ENCODE measurements at places on chromosomes 6 and 20.
A peak's percentile ranks its signal among the peaks of the same experiment; 100 is the strongest.

GRCh38 chr20:10465135-10465534 lies 30.0 kb downstream of the SLX4IP start:
- no peak for DNase-seq

GRCh38 chr20:44800391-44801046 lies 9.8 kb downstream of the RIMS4 start:
- DNase-seq, result no peak

GRCh38 chr20:31712564-31713311 lies 9.9 kb downstream of the BCL2L1 start:
- peak; percentile 78 for DNase-seq

DNA sequence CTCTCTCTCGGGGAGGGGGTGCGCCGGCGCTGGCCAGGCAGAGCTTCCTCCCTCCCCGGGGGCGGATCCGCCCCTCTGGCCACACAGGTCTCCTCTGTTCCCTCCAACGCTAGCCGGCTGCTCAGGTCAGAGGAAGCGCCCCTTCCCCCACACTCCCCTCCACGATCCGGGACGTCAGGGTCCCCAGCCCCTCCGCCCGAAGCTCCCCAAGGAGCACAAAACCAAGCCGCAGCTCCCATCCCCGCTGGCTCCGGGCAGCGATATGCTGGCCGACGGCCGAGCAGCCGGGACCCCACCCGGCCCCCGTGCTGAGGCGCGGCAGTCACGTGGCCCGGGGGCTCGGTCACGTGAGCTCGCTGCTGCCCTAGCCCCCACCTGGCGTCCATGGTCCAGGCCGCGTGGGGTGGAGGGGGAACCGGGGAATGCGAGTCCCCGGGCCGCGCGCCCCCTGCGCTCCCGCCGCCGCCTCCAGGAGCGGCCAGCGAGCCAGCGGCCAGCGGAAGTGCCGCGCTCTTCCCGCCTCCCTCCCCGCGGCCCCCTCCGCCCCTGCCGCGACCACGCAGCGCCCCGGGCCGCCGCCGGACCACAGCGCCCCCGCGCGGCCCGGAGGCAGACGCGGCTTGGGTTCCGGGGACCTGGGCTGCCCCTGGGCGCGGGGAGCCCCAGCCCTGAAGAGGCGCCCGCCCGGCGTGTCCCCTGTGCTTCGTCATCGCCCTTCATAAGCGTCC lies at the start of gene SLC35B2:
Gene SLC35B2 (minus strand): TSS at position 504 of the 728 bp plus-strand sequence. CDS start 118 bp downstream, at position 386.
- DNase-seq, result peak; percentile 58

- DNase-seq, result peak; percentile 46
Measured at GRCh38 chr20:51712501-51713212, 55.5 kb downstream of the ATP9A start.

DNA sequence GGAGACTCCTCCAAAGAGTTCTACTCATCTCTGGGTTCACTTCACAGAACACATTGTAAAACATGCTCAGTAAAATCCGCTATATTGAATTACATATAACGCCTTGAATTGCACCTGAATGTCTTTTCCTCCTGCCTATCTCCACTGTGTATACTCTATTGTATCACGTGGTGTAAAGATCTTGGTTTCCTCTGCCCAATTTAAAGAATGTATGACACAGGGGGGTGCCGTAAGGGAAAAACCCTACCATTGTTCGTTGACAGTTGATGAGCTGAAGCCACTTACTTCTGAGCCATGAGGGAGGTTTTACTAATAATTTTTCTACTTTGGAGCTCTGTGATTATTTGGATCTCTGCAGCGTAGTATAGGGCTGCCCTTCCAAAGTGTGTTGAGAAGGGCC lies 6.0 kb downstream of the ASF1A start:
- DNase-seq, result no peak

- DNase-seq, result peak; percentile 28
Measured at GRCh38 chr20:51119914-51120313, 97.0 kb upstream of the KCNG1 start.

- no peak for DNase-seq
Measured at GRCh38 chr6:1392813-1393640, 3.7 kb downstream of the FOXF2 start.

GRCh38 chr20:31515775-31516107 lies 1.5 kb downstream of the HM13 start:
- DNase-seq, result no peak

DNA sequence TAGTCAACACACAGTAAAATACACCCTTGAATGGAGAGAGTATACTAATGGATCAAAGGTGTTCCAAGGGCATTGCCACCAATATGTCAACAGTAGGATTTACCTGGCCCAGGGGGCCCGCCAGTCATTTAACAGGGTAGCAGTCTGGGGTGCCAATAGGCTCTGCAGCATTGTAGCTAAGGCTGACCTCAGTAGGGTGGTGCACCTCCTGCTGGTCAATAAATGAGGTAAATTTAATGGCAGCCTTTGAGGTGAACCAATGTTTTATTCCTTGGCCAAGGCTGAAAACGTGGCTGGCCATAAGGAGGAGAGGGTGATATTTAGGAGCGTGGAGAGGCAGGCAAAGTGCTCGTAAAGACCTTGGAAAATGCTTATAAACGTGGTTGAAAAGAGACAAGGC lies 147.2 kb downstream of the RPS12 start:
- peak; percentile 1 for DNase-seq

- DNase-seq, result no peak
Measured at GRCh38 chr20:21661488-21662055, 43.9 kb upstream of the PAX1 start.

DNA sequence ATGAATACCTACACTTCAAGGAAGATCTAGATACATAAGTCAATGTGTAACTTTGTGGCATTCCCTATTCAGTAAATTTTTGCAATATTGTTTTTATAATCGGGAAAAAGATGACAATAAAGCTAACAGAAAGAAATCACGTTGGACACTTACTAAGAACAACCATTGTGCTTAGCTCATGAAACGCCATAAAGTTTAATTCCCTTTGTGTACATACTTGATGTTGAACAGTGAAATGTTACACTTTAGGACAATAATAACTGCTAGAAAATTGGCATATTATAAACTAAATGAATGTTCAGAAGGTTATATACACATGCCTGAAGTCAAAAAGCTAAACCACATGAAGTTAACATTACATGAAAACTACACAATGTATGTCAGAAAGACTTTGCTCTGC lies 153.2 kb downstream of the TASP1 start:
- DNase-seq, result no peak

- DNase-seq, result peak; percentile 28
Measured at GRCh38 chr6:56742122-56742791, 99.6 kb upstream of the DST start.

DNA sequence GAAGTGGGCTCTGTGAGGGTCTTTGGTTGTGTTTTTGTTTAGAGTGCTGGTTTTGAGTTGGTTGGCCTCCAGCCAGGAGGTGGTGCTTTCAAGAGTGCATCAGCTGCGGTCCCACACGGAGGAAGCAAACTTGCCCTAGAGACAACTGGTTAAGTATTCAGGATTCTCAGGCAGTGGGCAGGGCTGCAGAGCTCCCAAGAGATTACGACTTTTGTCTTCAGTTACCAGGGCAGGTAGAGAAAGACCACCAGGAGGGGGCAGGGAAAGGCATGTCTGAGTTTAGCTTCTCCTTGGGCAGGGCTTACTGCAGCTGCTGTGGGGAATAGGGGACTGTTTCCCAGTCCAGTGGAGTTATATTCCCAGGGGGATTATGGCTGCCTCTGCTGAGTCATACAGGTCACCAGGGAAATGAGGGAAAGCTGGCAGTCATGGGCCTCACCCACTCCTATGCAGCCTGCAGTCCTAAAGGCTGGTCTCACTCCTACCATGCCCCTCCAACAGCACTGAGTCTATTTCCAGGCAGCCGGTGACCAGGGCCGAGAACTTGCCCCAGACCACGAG lies 64.3 kb downstream of the TTI1 start:
- peak; percentile 25 for DNase-seq

DNA sequence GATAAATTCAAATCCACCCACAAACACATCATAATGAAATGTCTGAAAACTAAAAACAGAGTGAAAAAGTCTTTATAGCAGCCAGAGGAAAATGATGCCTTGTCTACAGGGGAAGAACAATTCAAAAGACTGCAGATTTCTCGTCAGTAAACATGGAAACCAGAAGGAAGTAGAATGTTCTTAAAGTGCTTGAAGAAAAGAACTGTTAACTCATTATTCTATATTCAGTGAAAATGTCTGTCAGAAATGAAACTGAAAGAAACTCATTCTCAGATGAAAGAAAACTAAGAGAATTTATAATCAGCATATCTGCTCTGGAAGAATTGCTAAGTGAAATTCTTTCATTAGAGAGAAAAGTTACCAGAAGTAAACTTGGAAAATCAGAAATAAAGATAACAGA lies 416.1 kb downstream of the TBC1D32 start:
- no peak for DNase-seq

DNA sequence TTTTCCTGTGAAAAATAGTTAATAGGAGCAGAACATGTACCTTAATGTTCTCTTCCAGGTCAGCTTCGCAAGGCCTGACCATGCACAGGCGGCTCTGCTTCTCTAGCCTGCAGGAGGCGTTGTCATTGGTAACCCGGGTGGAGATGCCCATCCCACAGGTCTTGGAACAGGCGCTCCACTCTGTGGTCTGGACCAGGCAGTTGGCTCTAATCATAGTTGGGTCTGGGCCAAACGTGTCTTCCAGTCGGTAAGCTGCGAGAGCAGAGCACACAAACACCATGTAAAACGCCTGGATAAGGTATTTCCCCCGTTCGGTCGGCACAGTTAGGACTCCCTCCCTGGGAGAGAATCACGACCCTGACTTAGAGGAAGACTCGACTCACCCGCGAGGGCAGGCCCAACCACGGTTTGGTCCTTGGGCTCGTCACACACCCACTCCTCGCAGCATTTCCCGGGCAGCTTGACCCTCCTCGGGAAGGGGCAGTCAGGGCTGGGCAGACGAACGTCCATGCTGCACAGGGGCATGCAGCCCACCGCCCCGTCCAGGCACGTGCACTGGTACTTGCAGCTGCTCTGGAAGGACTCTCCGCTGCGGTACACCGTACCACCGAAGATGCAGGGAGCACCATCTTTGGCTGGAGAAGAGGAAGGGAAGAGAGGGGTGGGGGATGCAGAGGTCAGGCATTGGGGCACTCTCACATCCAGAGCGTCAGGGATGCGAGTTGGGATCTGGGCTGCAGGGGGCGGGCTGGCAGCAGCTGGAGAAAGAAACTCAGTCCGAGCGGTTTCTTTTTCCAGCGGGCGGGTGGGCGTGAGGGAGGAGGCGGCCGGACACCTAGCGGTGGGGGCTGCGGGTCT lies 1.0 kb downstream of the CCN2 start:
- DNase-seq, result peak; percentile 97

DNA sequence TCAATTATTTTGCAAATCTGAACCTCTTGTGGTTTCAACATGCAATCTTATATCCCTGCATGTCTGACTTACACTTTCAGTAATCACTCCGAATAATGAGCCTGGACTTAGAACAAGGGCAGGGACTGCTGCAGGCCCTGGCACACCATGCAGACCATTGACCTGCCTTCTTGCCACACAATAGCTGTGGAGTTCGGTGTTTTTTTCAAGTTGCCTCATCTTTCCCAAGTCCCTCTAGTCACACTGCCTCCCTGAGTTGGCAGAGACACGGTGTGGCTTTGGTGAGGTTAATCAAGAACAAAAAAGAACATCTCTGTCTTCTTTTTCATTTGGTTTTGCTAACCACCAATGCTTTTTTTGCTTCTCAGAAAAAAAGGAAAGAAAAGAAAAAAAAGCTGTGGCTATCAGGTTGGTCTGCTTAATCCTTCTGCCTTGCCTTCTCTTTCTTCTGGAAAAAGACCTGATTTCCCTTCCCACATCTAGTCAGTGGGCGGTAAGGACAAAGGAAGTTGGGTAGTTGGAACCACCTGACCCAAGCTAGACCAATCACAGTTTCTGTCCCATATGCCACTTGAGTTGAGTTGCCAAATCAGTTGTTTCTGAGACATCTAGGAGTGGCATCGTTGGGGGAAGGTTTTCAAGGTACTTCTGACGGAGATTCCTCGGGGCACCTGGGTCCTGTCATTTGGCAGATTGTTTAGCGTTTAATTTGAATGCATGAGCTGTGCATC lies 55.9 kb upstream of the TASP1 start:
- DNase-seq, result peak; percentile 44

GRCh38 chr6:110214338-110214737 lies 34.1 kb downstream of the CDC40 start:
- DNase-seq, result no peak

DNA sequence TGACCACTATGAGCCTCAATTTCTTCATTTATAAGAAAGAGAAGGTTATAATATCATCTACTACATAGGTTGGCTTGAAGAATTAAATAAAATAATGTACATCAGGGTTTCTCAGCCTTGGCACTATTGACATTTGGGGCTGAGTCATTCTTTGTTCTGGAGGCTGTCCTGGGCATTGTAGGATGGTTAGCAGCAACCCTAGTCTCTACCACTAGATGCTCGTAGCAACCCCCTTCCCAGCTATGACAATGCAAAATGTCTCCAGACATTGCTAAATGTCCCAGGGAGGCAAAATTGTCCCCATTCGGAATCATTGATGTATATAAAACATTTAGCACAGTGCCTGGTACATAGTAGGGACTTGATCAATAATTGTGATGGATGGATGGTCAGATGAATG lies 152.1 kb downstream of the KHDC1L start:
- no peak for DNase-seq

DNA sequence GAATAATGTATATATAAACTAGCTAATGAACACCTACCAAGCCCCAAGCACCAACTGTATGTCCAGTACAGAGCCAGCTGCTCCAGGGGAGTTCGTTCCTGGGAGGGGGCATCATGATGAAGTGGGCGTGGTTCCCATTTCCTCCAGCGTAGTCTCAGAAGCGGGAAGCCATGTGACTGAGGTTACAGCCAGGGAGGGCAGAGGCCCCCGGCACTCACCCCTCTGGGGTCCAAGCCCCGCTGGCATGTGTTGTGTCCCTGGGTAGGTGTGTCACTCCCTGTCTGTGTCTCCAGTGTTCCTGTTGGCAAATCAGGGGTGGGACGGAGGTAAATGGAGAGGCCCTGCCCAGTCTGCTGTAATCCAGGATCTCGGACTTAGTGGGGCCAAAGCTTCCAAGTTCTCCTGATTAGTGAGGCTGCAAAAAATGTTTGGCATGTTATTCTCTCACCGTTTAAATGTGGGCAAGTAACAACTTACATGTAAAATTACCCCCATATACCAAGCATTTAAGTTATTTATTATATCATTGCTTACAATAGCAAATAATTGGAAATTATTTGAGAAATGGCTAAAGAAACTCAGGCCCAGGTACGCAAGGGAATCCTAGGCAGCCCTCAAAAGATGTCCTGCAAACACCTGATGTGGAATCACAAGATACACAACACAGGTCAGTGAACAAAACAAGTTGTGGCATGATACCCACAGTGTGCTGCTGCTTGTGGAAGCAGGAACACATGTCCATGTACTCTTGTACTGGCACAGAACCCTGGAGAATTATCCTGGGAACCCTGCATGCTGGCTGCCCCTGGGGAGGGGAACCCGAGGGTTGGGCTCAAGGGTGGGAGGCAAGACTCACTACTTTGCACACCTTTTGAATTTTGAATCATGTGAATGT lies 22.2 kb downstream of the FAM110A start:
- no peak for DNase-seq

DNA sequence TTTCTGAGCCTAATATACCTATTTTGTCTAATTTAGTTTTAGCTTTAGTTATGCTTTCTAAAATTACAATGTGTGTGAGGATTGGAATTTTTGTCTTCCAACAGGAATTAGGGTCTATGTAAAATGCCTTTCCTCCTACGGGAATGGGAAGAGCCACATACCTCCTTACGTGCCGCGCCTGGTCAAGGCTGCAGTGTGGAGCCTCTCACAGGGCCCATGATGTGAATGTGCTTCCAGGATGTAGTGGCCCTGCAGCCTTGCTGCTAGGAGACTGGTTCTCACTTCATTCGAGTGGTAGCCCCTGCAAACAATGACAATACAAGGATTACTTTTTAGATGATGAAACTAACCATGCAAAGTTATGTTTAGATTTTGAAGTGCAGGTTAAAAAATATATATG lies 110.2 kb downstream of the SOBP start:
- DNase-seq, result no peak

Measured in amniotic epithelial cell (primary cell).